ENCODE measurements at places on chromosomes 6 and 20.

- DNase-seq: no peak
Measured at GRCh38 chr20:42027746-42028268, 409.6 kb upstream of the CHD6 start.

GRCh38 chr20:50817776-50818172, 22.9 kb downstream of the BCAS4 start:
- no peak for DNase-seq

GRCh38 chr6:158649289-158650143, at the start of gene SYTL3:
SYTL3 (plus strand) TSS chr6:158650054; CDS start chr6:158663269, 13,215 bp downstream.
- peak; percentile 77 for DNase-seq

- no peak for DNase-seq
Measured at GRCh38 chr6:47595785-47596184, 102.6 kb upstream of the ADGRF4 start.

DNA sequence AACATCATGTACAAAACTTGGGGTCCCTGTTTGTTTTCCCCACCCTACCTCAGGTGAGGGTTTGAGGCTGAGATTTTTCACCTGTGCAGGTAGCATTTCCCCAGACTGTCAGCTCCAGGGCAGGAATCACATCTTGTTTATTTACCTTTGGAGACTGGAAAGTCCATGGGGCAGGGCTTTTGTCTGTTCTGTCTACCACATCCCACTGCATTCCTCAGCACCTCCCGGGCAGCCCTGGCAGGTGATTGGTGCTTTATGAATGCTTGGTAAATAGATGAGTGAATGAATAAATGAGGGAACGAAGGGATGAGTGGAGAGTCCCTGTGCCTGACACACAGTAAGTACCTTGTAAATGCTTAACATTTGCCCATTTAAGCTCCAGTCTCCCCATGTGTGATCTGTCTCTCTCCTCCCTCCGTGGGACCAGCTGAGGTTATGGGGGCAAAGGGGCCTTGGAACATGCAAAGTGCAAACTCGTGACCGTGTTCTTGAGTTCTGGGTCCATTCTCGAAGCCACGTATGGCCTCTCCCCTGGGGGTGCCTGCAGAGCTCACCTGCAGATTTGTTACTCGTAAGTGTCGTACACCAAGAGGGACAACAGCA, 69.7 kb upstream of the PMEPA1 start:
- DNase-seq: no peak

- peak; percentile 96 for DNase-seq
Measured at GRCh38 chr20:31603822-31604566, 1.1 kb upstream of the ID1 start.

DNA sequence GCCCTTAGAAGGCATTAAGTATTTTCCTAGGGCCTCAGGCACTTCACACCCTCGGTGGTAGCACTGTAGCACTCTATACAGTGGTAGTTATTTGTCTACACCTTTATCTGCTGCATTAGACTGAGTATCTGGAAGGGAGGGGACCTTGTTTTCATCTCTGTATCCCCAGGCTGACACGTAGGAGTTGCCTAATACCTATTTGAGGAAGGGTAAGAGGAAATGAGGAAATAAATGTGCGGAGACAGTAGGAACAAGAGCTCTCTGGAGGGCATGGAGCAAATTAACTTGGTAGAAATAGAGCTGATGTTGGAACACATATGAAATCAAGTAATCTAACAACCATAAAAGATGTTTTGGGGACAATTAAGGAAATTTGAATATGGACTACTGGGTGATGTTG, 3.9 kb downstream of the CNPY3 start:
- peak; percentile 58 for DNase-seq

GRCh38 chr6:36724514-36725390, 27.1 kb downstream of the RAB44 start:
- DNase-seq: peak; percentile 75

GRCh38 chr20:17969884-17970409, 1.1 kb downstream of the MGME1 start:
- peak; percentile 93 for DNase-seq

- no peak for DNase-seq
Measured at GRCh38 chr20:5877128-5877527, 73.2 kb downstream of the TRMT6 start.

DNA sequence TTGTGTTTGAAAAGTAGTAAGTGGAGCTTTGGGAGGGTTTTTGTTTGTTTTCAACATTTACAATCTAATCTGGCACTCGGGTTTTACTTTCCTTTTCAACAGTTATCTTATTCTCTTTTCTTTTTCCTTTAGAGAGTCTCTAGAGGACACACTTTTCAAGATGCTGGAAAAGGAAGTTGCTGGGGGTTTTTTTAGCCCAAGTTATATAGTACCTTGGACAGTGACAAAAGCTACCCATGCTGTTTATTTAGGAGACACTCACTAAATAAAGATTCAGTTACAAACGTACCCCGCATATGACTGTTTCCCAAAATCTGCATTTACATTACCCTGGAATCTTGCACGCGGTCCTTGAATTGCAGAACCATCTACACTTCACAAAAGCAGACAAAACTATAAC, 78.8 kb downstream of the MAP7 start:
- peak; percentile 49 for DNase-seq

- no peak for DNase-seq
Measured at GRCh38 chr20:44003609-44004008, 89.0 kb downstream of the TOX2 start.

DNA sequence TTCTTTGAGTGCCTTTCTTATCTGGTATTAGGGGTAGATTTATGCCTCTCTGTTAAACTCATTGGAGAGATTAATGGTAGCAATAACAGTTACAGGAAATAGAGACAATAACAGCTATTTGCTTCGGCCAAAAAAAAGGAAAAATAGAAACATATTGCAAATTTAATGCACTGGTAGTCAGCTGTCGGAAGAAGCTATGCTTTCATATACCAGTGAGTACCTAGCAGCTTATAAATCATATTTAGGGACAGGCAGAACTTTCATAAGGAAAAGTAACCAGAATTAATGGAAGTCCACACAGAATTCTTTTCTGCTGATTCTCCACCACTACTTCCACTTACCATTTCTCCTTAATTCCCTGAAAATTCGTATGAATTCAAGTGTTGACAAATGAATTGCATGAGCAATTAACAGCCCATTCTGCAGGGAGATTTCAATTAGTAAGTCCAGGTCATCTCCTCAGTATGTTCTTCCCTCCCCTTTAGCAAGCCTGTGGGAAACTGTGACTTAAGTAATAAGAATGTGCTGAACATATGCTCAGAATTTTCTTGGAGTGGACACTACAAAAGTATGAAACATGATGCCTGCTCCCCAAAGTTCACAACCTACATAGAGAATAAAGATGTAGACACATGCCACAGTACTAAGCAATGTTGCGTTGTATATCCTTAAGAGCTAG, 196.7 kb upstream of the KCNQ5 start:
- no peak for DNase-seq

DNA sequence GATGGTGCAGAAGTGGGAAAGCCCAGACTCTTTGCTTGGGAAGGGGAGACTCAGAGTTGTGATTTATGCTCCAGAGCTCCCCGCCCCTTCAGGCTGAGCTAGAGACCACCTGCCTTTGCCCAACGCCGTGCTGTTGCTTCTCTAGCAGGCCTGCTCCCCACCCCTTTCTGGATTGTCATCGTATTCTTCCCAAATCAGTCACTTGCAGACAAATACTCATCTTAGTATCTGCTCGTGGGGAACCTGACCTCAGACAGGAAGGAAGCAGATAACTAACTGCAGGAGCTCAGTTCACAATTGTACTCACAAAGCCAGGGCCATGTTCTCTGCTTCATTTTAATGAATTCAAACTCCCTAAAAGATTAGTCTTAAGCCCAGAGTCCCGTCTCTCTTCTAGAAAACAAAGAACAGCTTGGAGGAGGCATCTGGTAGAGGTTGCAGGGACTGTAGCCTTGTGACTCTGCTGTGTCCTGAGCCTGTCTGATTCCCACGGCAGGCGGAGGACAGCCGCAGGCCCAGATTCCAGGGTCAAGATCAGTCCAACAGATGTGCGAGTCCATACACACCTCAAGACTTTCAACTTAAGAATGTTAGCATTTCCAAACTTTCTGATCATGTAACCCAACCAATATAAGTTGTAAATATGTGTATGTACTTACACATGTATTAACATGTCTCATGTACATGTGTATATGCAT, 57.2 kb upstream of the GGTLC1 start:
- peak; percentile 69 for DNase-seq

DNA sequence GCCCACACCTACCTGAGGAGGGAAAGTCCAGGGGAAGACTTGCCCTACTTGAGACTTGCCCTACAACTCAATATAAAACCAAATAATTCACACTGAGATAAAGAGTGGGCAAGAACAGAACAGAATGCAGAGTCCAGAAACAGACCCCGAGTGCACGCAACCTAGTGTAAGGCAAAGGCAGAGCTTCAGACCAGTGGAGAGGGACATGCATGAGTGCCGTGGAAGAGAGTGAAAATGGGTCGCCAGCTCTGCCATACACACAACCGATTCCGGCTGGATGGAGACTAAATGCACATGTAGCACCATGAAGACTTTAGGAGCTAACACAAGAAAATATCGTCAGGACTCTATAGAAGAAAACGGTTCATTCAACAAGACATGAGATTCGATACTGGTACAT, 58.8 kb upstream of the CST7 start:
- no peak for DNase-seq

DNA sequence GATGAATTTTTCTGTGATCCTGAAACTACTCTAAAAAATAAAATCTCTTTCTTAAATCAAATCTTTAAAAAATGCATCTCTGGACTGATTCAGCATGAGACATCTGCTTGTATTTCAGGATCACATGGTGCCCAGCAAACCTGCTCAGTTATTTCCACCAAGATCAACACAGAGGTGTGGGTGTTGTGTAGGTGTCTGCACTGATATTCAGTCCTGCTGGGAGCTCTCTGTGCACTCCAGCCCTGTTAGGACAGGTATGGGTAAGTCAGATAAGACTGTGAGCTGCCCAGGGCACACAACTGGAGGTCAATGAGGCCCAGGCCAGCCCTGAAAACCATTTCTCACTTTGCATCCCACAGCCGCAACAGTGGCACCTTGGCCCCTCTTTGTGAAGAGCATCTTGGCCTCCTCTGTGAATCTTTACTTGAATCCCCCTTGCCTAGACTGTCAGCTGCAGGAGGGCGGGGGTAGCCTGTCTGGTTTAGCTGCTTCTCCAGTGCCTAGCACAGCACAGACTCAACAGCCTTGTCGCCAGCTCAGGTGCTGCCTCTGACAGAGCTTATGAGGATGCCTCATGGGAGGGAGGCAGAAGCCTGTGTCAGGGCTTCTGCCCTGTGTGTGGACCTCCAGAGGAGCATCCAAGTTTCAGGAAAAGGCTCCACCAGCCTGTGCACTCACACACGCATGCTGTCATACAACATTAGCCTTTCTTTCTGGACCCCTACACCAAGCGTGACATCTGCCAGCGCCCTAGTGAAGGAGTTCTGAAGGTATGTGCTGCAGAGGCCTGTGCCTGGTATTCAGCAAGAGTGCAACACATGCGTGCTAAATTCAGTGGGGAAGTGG, 187.6 kb upstream of the CST7 start:
- DNase-seq: no peak

DNA sequence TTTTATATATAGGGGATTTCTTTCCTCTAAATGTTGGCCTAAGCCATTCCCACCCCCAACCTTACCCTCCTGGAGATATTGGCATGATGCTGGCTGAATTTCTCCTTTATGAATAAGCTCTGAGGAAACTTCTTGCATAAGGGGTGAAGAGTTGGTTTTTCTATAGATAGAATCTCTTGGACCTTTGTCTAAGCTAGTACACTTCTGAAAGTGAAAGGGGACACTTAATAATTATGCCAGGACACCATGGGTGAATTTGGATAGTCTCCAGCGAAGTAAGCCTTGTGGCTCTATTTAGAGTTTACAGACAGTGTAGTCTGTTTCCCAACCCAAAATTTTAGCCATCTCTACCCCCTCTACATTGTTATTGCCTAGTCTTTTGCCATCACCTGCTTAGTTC, 27.1 kb upstream of the FABP7 start:
- no peak for DNase-seq

DNA sequence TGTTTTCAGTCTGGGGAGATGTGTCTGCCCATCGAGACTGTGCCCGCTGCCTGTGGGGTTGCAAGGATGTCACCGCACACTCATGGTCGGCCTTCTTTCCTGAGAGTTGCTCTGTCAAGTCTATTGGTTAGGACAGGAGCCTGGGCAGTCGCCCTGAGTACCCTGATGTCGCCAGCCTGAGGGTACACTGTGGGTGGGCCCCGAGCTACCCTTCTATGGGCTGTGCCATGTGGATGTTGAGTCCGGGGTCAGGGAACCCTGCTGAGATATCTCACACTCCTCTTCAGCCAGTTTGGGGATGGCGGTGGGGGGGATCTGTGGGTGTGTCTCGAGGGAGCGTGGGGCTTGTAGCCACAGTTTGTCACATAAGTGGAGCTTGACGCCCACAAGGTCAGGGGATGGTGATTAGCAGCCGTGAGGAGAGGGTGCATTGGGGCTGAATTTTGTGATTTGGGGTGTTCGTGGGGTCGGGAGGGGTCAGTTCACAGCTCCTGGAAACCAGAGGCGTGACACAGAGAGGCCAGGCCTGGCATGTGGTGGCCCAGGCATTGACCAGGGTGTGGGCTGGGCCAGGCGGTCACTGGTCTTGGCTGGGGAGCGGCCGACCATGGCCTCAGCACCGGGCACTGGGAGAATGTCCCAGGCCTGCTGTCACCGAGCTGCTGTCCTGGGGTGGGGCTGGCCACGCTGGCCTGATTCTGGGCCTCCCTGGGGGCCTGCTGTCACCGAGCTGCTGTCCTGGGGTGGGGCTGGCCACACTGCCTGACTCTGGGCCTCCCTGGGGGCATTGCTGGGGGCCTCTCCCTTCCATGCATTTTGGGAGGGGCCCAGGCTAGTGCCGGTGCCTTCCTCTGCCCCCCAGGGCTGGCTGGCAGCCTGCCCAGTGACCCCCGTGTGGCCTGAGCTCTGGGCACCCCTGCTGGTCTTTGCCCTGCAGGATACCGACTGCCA, 1.6 kb upstream of the NPBWR2 start:
- DNase-seq: no peak

- no peak for DNase-seq
Measured at GRCh38 chr6:151254451-151255081, 14.8 kb downstream of the AKAP12 start.
